ENCODE measurements at places on chromosomes 11 and 22.

DNA sequence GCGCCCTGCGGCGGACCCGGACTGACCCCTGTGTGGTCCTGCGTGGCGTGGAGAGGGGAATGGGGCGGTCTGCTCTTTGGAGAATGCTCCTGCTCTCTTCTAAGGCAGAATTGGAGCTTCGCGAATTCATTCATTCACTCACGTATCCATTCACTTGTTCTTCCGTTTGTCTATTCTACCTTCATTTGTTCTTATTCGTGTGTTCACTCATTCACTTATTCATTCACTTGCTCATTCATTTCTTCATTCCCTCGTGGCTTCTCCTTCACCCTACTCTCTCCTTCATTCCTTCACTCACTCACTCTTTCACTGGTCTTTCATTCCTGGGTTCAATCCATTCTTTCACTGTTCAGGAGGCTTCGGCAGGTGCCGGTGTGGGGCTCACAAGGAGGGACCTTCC lies 69.6 kb downstream of the WNT7B start:
- DNase-seq = no peak

GRCh38 chr11:61121192-61121831 lies 19.0 kb downstream of the CD5 start:
- no peak for DNase-seq

GRCh38 chr11:12430954-12431595 lies 53.7 kb downstream of the PARVA start:
- DNase-seq = no peak

DNA sequence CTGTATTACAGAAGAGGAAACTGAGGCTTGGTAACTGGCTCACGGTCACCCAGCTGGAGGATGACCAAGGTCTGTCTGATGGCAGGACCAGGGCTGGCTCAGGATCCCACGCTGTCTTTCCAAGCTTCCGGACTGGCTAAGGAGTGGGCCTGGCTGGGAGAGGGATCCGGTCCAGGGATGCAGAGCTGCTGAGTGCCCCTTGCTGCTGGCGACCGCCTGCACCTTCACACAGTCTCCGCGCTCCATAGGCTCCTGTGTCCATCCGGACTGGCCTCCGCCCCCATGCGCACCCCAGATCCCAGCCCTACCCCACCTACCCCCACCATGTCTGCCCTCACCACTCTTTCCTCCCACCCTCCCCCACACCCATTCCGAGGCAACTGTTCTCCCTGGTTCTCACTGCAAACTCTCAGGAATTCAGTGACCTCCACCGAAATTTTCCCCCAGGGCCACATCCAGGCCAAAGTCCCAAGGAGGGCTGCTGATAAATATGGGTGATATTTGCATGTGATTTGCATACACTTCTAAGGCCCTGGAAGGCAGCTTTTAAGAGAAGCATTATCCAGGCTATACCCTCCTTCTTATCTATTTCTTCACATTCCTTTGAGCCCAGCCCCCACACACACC lies 48.5 kb upstream of the SLC35C1 start:
- DNase-seq = no peak

- no peak for DNase-seq
Observed at GRCh38 chr11:1335811-1336761, 26.7 kb upstream of the TOLLIP start.

DNA sequence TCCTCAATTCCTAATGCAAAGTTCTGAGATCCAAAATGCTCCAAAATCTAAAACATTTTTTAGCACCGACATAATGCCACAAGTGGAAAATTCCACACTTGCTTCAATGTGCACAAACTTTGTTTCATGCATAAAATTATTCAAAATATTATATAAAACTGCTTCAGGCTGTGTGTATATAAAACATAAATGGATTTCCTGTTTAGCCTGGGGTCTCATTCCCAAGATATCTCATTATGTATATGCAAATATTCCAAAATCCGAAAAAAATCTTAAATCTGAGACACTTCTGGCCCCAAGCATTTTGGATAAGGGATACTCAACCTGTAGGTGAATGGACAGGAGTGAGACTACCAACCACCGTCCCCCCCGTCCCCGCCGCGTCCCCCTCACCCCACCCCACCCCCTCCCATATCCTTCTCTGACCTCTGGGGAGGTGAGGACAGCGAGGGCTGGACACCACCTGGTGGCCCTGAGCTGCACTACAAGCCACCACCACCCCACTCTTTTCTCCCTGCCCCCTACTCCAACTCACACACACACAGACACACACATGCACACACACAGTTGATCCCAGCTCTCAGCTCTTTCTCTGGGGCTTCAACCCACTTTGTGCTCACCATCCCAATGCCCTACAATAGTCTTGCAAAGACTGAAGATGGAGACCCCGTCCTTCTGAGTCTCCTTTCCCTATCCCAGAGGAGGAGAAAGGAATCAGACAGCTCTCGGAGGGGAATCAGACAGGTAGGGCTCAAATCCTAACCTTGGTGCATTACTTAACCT lies 101.0 kb downstream of the PDE2A start:
- no peak for DNase-seq

GRCh38 chr22:20904980-20905355 lies 12.2 kb upstream of the CRKL start:
- DNase-seq = no peak

Measured in amygdala (tissue), 56 donors.